Left ventricle myocardium superior (tissue), 1 donor: ENCODE measurements at places on chromosomes 13 and 19.

DNA sequence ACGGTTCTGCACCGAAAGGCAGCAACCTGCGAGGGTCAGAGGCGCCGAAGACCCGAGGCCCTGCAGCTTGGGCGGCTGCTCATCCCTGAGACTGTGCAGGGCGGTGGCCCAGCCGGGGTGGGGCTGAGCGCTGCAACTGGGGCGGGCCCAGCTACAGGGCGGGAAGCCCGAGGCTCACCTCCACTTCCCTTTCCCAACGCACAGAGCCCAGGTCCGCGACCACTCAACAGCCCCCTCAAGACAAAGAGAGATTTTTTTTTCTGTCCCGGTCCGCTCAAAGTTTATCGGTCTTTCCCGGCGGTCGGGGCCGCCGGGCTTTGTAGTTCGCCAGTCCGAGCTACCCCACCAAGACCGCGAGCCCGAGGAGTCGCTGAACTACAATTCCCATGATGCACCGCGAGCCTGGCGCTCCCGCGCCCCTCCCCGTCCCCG lies 573 bp downstream of the KATNAL1 start:
- DNase-seq, result peak; percentile 95

DNA sequence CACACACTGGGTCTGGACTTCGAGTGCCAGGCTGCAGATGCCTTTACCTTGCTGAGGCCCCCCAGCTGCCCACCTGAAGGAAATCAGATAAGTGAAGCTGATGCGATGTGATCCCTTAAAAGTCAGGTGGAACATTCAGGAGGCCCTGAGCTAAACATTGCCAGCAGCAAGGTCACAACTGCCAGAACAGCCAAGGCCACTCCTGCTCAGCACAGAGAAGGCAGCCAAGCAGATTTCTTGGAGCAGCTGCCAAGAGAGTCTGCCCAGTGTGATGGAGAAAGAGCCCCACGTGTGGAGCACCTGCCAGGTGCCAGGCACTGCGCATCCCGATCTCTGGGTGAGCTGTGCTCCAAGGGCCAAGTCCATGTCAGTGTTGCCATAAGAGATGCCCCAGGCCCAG lies 20.6 kb upstream of the UQCRFS1 start:
- DNase-seq, result no peak

DNA sequence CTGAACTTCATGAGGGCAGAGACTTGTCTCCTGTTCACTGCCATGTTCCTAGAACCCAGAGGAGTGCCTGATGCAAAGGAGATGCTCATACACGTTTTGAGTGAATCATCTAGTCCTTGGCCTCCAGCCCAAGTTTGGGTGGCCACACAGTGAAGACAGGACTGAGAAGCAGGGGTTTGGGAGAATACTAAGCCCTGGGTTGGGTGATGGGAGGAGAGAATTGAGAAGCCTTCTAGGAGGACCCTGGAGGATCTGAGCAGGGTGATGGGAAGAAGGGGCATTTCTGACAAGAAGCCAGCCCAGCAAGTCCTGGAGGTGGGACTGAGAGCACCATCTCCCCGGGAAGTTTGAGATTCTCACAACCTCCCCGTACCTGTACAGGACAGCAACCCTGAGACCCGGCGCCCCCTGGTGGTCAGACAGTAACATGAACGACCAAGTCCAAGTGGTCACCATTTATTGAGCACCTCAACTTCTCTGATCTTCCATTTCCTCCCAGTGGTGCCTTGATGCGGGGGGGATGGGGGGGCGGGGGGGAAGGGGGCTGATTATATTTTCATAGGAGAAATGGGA lies 11.0 kb downstream of the CTU1 start:
- peak; percentile 75 for DNase-seq

GRCh38 chr13:49898792-49899191 lies 37.3 kb downstream of the SPRYD7 start:
- DNase-seq, result no peak

DNA sequence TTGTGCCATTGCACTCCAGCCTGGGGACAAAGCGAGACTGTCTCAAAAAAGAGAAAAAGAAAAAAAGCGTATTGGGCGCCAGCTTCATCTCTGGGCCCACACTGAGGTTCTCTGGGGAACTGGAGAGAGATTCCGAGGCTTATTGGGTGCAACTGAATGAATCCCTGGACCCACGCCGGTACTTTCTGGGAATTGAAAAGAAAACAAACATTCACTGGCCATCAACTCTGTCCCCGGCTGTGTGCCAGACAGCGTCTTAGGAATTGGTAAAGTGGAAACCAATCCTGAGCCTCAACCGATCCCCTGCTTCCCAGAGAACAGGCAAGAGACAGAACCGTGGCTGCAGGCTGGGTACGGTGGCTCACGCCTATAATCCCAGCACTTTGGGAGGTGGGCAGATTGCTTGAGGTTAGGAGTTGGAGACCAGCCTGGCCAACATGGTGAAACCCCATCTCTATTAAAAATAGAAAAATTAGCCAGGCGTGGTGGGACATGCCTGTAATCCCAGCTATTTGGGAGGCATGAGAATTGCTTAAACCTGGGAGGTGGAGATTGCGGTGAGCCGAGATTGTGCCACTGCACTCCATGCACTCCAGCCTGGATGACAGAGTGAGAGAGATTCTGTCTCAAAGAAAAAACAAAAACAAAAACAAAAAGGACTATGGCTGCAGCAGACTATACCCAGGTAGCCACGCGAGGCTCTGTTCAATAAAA lies 8.6 kb downstream of the ANO8 start:
- DNase-seq, result peak; percentile 67
